ENCODE measurements at places on chromosomes 13 and 19.

- no peak for DNase-seq
These were observed 468 bp downstream of the S1PR5 start for GRCh38 chr19:10516671-10517286.

DNA sequence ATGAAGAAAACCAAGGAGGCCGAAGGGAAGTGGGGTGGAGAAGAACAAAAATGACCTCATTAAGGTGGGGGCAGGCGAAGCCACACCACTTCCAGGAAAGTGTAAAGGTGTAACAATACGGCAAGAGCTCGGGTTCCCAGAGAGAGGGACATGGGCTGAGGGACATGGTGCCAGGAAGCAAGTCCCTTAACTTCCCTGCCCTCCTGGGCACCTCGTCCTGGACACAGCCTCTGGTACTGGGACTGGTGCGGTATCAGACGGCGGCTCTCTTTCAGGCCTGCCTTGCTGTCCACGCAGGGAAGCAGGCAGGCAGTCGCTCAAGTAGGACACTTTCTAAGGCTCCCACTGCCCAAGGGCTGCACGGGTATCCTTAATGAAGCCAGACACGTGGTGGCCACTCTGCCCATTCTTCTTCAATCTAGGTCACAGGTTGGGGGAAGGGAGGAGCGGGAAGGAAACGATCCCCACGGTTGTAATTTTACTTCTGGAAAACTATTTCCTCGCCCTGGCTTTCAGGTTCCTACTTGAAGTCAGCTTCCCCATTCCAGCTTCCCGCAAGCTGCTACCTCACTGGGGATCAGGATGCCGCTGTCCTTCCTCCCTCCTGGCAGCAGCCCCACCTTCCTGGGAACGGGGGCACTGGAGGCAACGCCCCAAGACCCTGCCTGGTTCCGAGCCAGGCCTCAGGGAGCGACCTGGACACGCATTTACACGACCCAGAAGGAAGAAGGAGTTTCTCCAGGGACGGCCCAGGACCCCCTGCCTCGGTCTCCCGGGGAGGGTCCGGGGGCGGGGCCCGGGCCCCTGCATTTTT is 1.2 kb downstream of the AP3D1 start:
- DNase-seq, result no peak

- DNase-seq, result no peak
These were observed 39.8 kb downstream of the GPR180 start for GRCh38 chr13:94641409-94641941.

DNA sequence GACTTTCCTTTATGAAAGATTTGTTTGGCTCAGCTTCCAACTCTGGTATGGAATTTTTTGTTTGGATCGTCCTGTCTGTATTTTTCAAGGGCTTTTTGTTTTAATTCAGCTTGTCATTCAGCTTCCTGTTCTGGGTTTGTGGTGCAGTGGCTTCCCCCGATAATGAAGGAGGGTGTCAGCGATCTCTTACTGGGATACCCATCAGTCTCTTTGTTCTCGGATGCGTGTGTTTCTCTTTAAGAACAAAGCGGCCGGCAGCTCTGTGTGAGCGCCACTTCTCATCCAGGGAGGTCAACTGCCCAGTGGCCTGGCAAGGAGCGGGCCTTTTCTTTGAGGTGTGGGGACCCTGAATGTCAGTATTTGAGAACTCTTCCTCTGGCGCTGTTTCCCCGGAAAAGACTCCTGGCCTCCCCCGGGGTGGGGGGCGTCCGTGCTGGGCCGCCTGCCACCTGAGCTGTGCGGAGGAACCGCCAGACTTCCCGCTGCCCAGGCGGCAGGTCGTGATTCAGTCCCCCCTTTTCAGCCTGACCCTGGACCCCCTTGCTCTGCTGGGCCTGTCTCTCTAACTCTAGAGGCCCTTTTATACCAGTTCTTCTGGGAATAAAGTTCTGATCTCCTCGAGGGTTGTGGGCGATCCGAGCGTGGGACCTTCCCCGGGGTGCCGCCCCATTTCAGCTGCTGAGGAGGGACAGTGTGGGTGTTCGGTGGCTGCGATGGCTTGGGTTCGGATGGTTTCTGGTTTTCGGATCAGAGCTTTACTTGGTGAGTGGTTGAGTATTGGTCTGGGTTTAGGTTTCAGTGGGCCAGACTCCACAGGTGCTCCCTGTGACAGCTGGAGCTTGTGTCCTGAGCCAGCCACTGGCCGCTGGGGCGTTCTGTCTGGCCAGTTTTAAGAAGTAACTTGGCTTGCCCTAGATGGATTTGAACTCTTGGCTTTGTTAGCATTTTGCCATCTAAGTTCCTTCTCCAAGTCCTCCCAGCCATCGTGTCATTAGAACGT is 3.4 kb downstream of the SF3A2 start:
- DNase-seq, result no peak

DNA sequence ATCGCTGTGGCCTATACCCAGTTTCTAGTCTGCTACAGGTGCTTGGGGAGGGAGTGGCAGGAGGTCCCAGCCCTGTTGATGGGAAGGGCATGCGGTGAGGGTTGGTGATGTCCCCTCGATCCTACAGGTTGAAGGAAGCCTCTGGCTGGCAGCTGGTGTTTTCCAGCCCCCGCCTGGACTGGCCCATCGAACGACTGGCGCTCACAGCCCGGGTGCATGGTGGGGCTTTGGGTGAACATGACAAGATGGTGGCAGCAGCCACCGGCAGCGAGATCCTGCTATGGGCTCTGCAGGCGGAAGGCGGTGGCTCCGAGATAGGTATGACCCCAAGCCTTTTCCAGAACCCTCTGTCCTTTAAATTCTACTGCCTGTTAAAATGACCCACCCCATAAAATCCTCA is 3.9 kb downstream of the SHKBP1 start:
- no peak for DNase-seq

GRCh38 chr19:18112989-18113478 is 15.5 kb downstream of the MAST3 start:
- DNase-seq, result peak; percentile 70

DNA sequence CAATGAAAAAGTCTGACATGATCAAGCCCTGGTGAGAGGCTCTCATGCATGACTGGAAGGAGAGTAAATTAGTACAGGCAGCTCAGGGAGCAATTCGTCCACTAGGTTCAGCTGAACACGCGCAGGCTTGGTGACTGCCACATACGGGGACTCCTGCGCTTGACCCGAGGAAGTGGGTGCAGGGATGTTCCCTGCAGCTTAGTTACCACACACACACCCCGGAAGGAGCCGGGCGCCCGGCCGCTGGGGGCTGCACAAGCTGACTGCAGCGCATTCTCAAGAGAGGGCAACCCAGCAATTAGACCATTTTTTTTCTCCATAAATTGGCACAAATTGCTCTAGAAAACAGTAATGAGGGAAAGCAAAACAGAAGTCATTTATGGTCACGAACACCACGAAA is 23.0 kb upstream of the MIER2 start:
- no peak for DNase-seq

DNA sequence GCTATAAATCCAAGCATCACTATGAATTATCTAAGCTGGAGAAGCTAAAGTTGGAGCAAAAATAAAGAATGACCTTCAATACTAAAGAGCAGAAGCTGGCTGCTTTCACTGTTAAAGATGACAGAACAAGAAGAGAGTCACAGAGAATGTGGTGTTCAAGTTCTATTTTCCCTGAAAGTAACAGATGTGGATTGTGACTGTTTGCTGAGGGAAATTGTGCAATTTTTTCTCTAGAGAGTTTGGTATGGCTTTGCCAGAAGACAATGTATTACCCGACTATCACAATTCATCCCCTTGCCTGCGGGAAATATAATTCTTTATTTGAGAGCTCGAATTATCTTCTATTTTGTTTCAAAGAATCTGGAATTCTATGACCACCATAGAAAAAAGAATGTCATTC is 83.1 kb downstream of the TNFSF13B start:
- peak; percentile 31 for DNase-seq

DNA sequence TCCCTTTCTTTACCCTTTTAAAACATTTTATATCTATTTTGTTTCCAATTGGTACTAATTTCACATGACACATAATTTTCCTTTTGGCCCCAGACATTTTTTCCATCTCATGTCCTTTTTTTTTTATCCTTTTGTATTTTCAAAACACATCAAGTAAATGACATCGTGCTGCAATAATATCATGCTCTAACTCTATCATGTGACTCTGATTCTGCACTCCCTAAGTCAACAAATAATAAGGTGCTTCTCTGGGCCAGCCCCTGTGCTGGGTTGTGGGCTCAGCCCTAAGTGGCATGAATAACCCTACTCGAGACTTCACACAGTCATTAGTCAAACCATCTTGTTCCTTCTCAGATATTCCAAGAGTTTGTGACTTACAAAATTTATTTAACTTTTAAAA is 21.7 kb downstream of the NALCN start:
- DNase-seq, result no peak

DNA sequence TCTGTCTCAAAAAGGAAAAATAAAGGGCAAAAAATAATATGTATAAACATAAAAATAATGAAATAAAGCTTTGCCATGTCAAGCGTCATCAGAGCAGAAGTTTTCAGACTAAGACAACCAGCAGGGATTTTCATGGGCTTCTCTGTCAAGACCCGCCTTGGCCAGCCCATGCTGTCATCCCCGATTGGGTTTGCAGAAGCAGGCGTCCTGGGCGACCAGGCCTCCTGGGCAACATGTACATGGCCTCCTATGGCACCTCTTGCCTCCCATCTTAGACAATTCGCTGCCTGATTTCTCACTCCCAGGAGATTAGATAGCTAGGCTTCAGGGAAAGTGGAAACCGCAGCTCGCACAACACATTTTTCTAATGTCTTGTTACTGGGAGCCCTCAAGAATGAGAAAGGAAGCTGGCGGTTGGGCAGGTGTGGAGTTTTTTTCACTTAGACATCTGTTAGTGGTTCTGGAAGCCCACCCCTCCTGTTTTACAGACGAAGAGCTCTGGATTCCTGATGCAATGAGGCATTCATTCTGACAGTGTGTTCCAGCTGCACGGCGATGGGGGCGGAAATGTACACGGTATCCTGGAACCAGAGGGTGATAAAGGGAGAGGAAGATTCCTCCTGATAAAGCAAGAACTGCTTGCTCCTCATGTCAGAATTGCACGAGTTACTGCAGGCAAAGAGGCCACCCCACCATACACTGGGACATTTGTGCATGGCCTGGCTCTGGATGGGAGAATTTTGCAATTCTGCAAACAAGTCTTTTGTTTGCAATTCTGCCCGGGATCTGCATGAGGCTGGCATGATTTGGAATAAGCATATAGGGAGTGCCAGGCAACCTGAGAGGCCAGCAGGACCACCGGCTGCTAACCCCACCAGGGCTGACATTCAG is 47.4 kb upstream of the KATNAL1 start:
- no peak for DNase-seq

DNA sequence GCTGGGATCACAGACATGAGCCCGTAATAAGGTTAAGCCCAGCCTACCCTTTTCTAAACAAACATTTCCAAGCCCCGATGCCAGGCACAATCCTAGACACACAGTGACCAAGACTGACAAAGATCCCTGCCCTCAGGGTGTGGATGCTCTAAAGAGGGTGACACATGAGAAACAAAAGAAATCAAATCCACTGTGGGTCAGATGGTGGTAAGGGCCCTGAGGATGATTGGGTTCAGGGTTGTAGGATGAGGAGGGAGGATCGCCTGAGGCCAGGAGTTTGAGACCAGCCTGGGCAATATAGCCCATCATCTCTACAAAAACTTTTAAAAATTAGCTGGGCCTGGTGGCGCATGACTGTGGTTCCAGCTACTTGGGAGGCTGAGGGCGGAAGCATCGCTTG is 44.6 kb downstream of the PTPRS start:
- DNase-seq, result no peak

GRCh38 chr19:34363094-34363493 is 1.9 kb upstream of the GPI start:
- DNase-seq, result no peak

GRCh38 chr19:18046059-18046718 is 38.2 kb downstream of the ARRDC2 start:
- DNase-seq, result peak; percentile 10

- DNase-seq, result no peak
These were observed 53.2 kb upstream of the LSM14A start for GRCh38 chr19:34118879-34119748.

DNA sequence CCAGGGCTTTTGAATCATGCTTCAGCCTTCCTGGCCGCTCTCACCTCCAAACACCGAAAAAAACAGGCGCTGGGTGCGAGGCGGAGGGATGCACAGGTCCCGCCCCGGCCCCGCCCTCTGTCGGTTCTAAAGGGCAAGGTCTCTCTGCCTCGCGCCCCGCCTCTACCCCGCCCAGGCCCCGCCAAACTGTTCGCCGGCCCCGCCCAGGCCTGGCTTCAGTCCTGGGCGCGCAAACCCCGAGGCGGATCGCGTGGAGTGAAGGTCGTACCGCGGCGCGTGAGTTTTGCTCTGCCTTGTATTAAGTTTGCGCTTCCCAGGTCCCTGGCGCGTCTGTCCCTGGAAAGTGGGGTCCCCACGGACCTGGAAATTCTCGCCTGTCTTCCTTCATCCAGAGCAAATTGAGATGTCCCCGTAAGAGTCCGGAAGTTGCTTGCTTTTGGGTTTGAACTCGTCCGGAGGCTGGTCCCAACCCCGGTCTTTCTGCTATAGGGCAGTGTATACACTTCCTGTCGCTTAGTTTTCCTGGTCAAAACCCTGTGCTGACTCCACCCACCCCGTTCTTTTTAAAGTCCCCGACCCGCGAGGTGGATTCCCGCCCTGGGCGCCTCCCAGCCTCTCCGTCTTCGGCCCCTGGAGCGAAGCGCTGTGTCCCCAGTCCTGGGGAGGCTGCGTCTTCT is 8.4 kb downstream of the ZNF808 start:
- DNase-seq, result no peak

- DNase-seq, result no peak
These were observed 6.8 kb downstream of the GIPC3 start for GRCh38 chr19:3591876-3592613.

GRCh38 chr13:94412870-94413597 is 66.4 kb downstream of the DCT start:
- no peak for DNase-seq

GRCh38 chr19:30708416-30709178 is 336.4 kb downstream of the ZNF536 start:
- no peak for DNase-seq

- no peak for DNase-seq
These were observed 34.4 kb downstream of the ZNF568 start for GRCh38 chr19:36950335-36951119.

- DNase-seq, result no peak
These were observed 11.8 kb downstream of the AP3D1 start for GRCh38 chr19:2139385-2140137.

DNA sequence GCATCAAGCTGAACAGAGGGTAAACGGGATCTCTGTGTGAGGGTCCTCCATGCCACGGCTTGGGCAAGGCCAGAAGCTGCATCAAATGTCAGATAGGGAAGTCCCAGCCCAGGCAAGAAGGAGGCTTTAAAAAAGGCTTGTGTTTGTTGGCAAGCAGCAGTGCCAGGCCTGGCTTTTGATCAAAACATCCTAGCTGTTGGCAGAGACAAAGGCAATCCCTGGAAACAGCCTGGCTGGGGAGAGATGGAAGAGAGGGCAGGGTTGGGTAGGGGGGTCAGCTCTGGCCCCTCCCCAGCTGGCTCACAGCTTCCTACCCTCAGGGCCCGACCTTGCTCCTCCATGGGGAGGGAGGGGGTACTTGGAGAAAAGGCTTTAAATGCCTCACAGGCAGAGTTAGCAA is 61.8 kb upstream of the KCTD15 start:
- peak; percentile 83 for DNase-seq

- DNase-seq, result no peak
These were observed 411.6 kb upstream of the SLITRK5 start for GRCh38 chr13:87259479-87260083.

Measured in NCI-H1694 treated with DMSO at 0.1 percent for 48 hours (cell line).